CD8-positive, alpha-beta T cell (primary cell): ENCODE measurements at places on chromosomes 7 and 10.

DNA sequence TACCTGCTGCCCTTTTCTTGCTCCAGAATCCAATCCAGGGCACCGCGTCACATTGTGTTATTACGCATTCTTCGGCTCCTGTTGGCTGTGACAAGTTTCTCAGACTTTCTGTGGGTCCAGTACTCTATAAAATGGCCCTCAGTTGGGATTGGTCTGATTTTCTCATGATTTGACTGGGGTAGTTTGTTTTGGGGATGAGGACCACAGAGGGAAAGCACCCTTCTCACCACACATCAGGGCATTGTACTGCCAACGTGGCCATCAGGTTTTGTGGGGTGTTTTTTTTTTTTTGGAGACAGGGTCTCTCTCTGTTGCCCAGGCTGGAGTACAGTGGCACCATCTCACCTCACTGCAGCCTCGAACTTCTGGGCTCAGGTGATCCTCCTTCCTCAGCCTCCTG lies 17.0 kb upstream of the ORAI2 start:
- no peak for DNase-seq

GRCh38 chr10:128967980-128968756 lies 498.9 kb upstream of the MGMT start:
- no peak for DNase-seq

DNA sequence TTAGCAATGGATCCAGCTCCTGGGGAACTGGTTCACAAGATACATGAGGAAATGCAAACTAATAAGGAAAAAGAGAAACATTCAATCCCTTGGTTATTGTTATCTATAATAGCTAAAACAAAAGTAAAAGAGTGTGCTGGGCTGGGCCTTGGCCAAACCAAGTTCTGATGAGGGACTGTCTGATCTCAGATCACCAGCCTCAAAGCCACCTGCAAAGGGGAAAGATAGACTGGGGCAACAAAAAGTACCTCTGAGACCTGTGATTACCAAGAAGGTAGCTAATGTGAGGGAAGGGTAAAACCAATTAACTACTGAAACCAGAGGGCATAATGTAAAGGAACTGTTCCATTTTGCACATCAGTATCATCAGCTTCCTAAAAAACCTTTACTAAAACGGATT lies 51.2 kb downstream of the HTR7 start:
- DNase-seq, result no peak

DNA sequence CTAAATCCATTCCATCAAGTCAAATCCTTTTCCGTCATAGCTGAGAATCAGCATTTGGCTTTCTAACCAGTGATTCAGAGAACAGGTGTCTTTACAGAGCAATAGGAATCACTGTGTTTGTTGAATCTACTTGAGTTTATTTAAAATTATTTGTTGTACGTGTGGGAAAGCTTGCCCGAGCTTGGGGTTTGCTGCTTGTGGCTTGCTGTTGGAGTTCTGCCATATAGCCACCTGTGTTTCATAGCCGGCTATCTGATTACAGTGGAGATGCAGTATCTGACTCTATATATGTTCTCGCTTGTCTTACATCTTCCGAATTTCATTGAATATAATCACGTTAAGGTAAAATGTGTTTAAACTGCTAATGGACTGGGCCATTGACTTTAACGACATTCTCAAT lies 274.3 kb upstream of the MKI67 start:
- no peak for DNase-seq

DNA sequence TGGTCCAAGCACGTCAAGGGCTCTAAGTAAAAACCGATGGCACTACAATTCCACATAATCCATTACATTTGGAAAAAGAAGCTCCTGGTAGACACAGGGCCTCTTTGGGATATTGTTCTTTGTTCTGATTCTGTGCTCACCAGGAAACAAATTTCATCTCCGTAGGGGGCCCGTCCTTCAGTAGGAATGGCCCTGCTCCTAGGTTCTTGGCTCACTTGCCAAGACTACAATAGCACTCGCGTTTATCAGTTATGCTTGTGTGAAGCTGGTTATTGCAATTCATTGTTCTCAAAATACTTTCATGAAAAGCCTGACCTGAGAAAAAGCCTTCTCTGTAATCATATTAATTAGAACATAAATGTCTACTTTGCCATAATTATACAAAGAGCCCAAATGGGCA lies 10.3 kb upstream of the ZC3HAV1L start:
- DNase-seq, result no peak
